ENCODE measurements at places on chromosomes 4 and X. TPM values are rescaled to one million over a fixed set of nuclear protein-coding genes. Genes with fewer than 3 reads are reported as not detected.

The YY2 gene
- total RNA-seq, result 0.79 TPM

The LRP2BP gene
- 0.79 TPM for total RNA-seq

- no peak for DNase-seq
These were observed 72.5 kb downstream of the EVC2 start for GRCh38 chr4:5635826-5636195.

DNA sequence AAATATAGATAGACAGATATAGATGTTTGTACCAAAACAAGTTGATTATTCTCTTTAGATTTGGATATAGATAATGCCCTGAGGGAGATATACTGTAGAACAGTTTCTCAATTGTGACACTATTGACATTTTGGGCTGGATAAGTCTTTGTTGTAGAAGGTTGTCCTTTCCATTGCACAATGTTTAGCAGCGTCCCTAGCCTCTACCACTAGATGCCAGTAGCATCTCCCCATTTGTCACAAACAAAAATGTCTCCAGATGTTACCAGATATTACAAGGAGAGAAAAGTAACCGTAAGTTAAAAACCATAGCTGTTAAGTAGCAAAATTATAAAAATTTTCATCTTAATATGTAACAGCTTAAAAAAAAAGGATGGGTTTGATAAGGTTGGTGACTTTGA is 2595.3 kb downstream of the ARAP2 start:
- no peak for DNase-seq
